ENCODE measurements at places on chromosomes 12 and 14. TPM values are rescaled to one million over a fixed set of nuclear protein-coding genes. Genes with fewer than 3 reads are reported as not detected.

DNA sequence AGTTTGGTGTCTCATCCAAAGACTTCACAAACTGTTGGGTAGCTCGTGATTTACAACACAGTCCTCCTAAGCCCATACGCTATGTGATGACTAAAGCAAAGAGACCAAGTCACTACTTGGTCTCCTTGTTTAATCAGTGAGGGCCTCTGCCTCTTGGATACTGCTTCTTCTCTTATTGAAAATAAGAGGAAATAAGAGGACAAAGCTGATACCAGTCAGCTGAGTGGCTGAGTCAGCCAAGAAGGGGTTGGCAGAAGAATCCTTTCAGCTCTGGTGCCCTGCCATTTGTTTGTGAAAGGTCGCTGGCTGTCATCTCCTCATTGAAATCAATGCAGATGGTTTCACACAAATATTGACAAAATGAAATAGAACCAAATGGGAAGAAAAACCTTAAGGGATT lies 67.5 kb upstream of the SLC35F4 start:
- H3K4me3 ChIP-seq: no peak overlapping the region
- no peak overlapping the region for H3K27ac ChIP-seq
- H3K36me3 ChIP-seq: no peaks in the 10 kb centered on the region
- H3K4me1 ChIP-seq: no peaks in the 10 kb centered on the region

DNA sequence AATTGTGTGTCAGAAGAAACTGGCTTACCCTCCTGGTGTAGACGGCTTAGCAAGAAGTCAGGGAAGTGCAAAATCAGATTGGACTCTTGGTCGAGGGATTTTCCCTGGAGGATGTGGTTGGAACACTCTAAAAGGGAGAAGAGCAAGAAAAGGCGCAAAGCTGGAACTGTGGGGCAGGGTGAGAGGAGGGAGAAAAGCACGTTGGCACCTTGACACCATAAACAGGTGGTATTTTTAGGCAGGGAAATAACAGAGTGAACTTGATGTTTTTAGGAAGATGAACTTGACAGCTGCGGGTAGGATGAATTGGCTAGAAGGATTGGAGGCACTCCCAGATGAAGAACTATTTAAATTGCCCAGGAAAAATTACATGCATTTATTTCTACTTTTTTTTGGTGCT lies 67.7 kb downstream of the HCAR2 start:
- H3K4me1 ChIP-seq: no peaks in the 10 kb centered on the region
- no peaks in the 10 kb centered on the region for H3K27me3 ChIP-seq
- no peaks in the 10 kb centered on the region for H3K36me3 ChIP-seq
- no peak for DNase-seq

DNA sequence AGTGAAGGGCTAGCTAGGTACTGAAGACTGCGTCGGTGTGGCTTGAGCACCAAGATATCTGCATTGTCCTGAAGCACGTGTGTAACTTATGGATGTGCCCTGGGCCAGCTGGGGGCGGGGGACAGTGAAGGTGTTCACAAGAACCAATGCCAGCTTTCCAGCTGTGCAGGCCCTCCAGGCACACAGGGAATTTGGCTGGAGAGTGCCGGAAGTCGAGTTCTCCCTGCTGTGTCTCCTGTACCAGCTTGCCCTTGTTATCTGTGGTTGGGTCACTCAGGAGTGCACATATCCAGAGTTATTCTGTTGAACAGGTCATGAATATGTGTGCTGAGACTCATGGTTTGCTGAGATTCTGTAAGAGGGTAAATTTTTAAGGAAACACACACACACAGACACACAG lies 75.9 kb upstream of the CRY1 start:
- no peaks in the 10 kb centered on the region for H3K36me3 ChIP-seq
- H3K4me1 ChIP-seq: no peaks in the 10 kb centered on the region
- no peak for DNase-seq
- no peaks in the 10 kb centered on the region for H3K27me3 ChIP-seq

DNA sequence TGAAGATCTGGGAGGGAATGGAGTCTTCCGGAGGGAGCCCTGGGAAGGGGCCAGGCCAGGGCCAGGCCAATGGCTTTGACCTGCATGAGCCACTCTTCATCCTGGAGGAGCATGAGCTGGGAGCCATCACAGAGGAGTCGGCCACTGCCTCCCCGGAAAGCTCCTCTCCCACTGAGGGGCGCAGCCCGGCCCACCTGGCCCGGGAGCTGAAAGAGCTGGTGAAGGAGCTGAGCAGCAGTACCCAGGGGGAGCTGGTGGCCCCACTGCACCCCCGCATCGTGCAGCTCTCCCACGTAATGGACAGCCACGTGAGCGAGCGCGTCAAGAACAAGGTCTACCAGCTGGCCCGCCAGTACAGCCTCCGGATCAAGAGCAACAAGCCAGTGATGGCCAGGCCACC lies 37.7 kb downstream of the PLEKHG3 start:
- H3K36me3 ChIP-seq: peaks cover 55% of the 10 kb centered on the region
- DNase-seq: no peak
- peaks cover 28% of the 10 kb centered on the region for H3K4me1 ChIP-seq
- H3K4me3 ChIP-seq: no peak overlapping the region
- no peak overlapping the region for H3K27ac ChIP-seq
- no peaks in the 10 kb centered on the region for H3K27me3 ChIP-seq

GRCh38 chr14:65772921-65773574 lies 360.5 kb downstream of the FUT8 start:
- no peak for DNase-seq
- no peaks in the 10 kb centered on the region for H3K27me3 ChIP-seq
- H3K27ac ChIP-seq: no peak overlapping the region
- no peak overlapping the region for H3K4me3 ChIP-seq
- no peaks in the 10 kb centered on the region for H3K4me1 ChIP-seq

- H3K4me1 ChIP-seq: no peaks in the 10 kb centered on the region
- H3K36me3 ChIP-seq: no peaks in the 10 kb centered on the region
- no peak overlapping the region for H3K27ac ChIP-seq
- H3K4me3 ChIP-seq: no peak overlapping the region
- DNase-seq: peak; percentile 98
- no peaks in the 10 kb centered on the region for H3K27me3 ChIP-seq
These were observed 65.5 kb downstream of the SVOP start for GRCh38 chr12:108955225-108955835.

DNA sequence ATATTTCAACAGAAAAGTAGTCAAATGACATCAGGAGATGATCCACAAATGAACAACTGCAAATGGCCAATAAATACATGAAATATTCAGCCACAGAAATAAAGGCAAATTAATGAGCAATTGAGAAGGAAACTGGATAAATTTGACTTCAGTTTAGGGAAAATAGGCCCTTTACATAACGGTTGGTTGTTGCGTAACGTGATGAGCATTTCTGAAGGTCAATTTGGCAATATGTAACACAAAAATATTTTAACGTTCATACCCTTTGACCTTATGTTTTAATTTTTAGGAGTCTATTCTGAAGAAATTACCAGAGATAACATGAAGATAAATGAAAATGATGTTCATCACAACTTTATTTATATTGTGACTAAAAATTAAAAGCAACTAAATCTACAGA lies 14.7 kb upstream of the MSRB3 start:
- no peak overlapping the region for H3K4me3 ChIP-seq
- H3K27ac ChIP-seq: no peak overlapping the region
- no peaks in the 10 kb centered on the region for H3K4me1 ChIP-seq
- DNase-seq: no peak
- H3K36me3 ChIP-seq: no peaks in the 10 kb centered on the region
- no peaks in the 10 kb centered on the region for H3K27me3 ChIP-seq

GRCh38 chr12:3236345-3237187 lies 159.4 kb downstream of the TSPAN9 start:
- H3K4me1 ChIP-seq: no peaks in the 10 kb centered on the region
- no peak overlapping the region for H3K27ac ChIP-seq
- no peak for DNase-seq

KRT3 gene
- total RNA-seq: not detected

DNA sequence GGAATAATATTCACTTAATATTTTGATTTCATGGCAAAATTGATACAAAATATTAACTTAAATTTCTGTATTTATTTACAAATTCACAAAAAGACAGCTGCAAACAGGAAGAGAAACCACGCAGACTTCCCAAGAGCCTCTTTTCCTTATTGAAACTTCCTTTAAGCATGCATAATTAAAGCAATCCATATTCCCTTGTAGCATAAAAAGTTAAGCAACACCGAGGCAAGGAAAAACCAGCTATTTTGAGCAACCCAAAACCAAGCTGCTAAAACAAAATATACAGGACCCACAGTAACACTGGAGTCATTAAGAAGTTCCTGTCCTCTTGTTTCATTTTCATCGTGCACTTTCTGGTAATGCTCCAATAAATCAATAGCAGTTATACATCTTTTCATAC lies 58.0 kb downstream of the EEA1 start:
- DNase-seq: no peak
- H3K27me3 ChIP-seq: no peaks in the 10 kb centered on the region
- no peaks in the 10 kb centered on the region for H3K4me1 ChIP-seq
- no peaks in the 10 kb centered on the region for H3K36me3 ChIP-seq
- no peak overlapping the region for H3K4me3 ChIP-seq
- H3K27ac ChIP-seq: no peak overlapping the region

Data from kidney (tissue), 22 donors.